ENCODE measurements at places on chromosomes 1 and 21.
A peak's percentile ranks its signal among the peaks of the same experiment; 100 is the strongest.

DNA sequence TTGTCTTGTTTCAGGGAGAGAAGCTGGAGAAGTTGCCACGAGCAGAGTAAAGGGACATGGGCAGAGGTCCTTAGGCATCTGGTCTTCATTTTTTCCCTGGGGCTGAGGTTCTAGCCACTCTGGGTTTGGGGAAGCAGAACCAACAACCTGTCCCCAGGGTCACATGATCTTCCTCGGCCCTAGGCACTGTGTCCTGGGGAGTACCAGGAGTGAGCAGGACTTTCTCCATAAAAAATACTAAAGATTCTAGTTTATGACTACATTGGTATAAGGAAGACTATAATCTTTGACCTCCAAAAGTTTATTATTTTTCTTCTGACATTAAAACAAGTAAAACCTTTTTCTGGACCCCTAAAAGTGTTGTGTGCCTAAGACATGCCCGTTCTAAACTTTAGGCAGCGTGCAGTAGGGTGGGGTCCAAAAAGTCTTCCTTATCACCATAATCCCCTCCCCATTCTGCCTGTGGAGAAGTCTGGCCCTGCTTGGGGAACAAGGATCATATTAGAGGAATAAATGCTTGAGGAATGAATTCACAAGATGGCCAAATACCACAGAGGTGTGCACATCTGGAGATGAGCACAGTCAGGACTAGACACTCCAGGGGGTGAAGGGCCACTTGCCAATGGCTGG lies 19.3 kb upstream of the IGSF3 start:
- DNase-seq: no peak

- DNase-seq: no peak
These were observed 80.5 kb upstream of the CNIH3 start for GRCh38 chr1:224535641-224536040.

DNA sequence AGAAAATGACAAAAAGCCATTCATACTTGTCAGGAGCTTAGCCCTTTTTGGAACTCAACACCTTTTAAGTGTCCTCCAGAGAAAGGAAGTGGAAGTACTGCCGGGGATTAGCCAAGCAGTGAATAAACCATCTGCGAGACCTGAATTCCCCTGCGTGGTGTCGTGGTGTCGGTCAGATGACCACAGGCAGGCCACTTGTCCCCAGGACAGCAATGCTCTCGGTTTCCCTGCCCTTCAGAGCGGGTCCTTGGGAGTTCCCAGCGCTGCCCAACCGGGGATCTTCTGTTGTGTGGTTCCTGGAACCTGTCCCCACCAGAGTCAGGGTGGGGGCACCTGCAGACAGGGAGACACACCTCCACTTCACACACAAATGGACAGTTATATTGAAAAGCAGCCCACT lies 9.2 kb downstream of the GPR157 start:
- no peak for DNase-seq

GRCh38 chr1:108503062-108503733 lies 53.1 kb downstream of the NBPF6 start:
- DNase-seq: no peak

- DNase-seq: no peak
These were observed 180.1 kb upstream of the PTBP2 start for GRCh38 chr1:96541491-96541890.

- DNase-seq: no peak
These were observed 517.4 kb downstream of the KIF26B start for GRCh38 chr1:245671966-245672767.

GRCh38 chr1:47527653-47528272 lies 89.9 kb downstream of the FOXD2 start:
- DNase-seq: no peak

- no peak for DNase-seq
These were observed 34.9 kb upstream of the BTG2 start for GRCh38 chr1:203270448-203270847.

DNA sequence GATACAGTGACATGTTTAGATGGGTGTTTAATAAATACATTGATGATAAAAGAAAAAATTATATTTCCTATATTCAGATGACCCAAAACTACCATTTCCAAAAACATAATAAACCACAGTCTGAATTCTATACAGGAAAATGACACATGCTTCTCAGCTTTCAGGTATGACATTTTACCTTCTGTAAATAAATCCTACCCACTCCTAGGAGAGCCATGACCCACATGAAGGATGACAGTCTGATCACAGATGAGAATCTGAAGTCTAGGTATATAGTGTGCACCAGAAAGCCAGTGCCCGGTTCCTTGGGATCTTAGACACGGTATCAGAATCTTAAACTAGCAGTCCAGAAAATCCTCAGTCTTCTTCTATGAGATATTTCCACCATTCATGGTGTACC lies 3.7 kb upstream of the GJA9 start:
- DNase-seq: no peak

- no peak for DNase-seq
These were observed 145.4 kb downstream of the GALNT2 start for GRCh38 chr1:230212405-230212936.

- peak; percentile 26 for DNase-seq
These were observed 201.1 kb downstream of the MATN1 start for GRCh38 chr1:30522031-30523004.

- no peak for DNase-seq
These were observed 479 bp downstream of the RGS16 start for GRCh38 chr1:182603646-182604174.

DNA sequence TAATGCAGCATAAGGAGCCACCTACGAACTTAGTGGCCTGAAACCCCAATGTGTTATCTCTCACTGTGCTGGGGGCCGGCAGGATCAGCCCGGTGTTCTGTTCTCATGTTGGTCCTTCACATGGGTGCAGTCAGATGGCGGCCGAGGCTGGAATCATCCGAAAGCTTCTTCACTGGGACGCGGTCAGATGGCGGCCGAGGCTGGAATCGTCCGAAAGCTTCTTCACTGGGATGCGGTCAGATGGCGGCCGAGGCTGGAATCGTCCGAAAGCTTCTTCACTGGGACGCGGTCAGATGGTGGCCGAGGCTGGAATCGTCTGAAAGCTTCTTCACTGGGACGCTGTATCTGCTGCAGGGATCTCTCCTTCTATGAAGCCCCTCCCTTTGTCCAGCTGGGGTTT lies 12.6 kb upstream of the PCBP3 start:
- no peak for DNase-seq

DNA sequence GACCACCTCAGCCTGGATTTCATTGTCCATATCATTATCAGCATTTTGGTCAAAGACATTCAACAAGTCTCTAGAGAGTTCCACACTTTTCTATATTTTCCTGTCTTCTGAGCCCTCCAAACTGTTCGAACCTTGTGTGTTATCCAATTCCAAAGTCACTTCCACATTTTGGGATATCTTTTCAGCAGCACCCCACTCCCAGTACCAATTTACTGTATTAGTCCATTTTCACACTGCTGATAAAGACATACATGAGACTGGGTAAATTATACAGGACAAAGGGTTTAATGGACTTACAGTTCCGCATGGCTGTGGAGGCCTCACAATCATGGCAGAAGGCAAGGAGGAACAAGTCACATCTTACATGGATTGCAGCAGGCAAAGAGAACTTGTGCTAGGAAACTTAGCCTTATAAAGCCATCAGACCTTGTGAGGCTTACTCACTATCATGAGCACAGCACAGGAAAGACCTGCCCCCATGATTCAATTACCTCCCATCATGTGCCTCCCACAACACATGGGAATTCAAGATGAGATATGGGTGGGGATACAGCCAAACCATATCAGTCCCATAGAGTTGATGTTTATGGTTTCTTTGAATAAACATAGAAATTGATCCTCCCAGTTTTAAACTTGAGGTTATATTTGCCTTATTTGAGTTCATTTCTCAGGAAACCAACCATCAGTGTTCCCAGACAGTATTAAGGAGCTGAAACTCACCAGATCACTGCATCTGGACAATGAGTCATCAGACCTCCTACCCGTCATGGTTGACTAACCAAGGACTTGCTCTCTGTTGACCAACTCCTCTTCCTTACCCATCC lies 322.7 kb upstream of the DUSP10 start:
- no peak for DNase-seq

GRCh38 chr1:65065524-65066418 lies 82.2 kb upstream of the AK4 start:
- DNase-seq: no peak

GRCh38 chr1:94024104-94024792 lies 96.7 kb downstream of the ABCA4 start:
- no peak for DNase-seq

DNA sequence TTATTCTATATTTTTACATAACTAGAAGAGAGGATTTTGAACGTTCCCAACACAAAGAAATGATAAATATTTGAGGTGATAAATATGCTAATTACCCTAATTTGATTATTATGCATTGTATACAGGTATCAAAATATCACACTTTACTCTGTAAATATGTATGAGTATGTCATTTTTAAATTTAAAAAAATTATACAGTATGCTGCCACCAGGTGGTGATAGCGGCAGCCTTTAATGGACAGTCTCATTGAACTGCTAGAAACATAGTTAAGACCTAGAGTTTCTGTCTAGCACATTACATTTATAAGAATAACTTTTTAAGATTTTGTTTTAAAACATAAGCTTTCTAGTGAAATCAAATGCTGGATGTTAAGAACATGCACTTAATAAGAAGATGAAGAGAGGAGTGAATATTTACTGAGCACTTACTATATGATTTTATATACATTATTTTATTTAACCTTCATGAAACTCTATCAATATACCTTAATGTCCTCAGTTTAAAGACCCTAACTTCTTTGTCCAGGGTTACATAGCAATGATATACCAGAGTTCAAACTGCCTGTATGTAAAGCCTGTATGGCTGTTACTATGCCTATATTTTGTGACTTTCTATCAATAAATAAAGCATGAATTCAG lies 207.1 kb downstream of the NUF2 start:
- no peak for DNase-seq

GRCh38 chr1:36251794-36252481 lies 27.7 kb downstream of the THRAP3 start:
- no peak for DNase-seq

- no peak for DNase-seq
These were observed 28.6 kb downstream of the LRIG2 start for GRCh38 chr1:113101588-113101987.

GRCh38 chr1:92980732-92981647 lies 19.7 kb upstream of the DIPK1A start:
- no peak for DNase-seq

DNA sequence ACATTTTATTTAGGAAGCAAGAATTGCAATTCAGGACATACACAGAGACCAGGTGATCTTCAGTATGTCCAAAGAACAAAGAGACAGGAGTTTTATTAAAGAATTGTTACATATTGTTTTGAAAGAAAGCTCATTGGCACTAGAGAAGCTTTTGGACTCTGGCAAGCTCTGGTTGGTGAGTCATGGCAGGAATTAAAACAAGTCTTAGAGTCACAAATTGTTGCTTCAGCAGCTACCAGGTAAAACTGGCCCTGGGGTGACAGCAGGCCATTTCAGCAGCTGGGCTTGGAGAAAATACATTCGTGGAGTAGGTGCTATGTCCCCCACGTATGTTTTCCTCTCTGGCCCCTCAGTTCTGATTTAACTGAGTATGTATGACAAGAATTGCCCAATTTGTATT lies 58.8 kb downstream of the MAP3K21 start:
- DNase-seq: no peak

DNA sequence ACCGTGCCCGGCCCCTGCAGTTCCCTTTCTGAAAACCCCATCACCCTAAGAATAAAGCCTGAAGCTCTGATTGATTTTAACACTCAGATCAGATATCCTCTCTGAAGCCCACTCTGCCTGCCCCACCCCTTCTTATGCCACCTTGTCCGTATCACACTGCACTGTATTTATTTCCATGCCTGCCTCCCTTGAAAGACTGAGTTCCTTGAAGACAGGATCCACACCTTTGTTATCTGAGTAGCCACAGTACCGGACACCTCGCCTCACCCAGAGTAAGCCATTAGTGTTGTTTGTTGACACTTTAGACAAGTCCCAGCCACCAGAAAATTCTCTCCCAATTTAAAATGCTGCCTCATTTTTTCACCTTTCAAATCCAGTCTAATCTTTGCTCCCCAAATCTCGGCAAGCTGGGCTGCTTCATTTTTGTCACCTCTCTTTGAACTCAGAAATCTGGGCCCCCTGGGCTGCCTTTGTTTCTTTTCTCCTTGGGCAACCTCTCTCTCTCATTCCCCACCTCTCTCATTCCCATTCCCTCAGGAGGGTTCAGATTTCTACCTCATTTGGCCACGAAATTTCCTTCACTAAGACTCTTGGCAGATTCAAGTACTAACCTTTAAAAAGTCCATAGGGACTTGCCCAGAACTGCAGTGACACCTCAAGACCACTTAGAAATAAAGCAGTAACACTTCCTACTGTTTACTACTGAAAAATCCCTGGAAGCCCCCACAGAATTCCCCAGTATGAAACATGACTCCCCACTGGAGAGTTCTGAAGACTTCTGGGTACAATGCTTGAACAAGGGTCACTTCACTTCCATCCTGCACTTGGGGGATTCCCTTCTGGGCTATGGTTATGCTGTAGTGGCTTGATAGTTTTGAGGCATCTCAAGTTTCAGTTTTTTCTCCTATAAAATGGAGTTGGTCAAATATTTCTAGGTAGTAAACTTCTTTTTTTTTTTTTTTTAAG lies 8.7 kb upstream of the PPP1R15B start:
- DNase-seq: peak; percentile 28

DNA sequence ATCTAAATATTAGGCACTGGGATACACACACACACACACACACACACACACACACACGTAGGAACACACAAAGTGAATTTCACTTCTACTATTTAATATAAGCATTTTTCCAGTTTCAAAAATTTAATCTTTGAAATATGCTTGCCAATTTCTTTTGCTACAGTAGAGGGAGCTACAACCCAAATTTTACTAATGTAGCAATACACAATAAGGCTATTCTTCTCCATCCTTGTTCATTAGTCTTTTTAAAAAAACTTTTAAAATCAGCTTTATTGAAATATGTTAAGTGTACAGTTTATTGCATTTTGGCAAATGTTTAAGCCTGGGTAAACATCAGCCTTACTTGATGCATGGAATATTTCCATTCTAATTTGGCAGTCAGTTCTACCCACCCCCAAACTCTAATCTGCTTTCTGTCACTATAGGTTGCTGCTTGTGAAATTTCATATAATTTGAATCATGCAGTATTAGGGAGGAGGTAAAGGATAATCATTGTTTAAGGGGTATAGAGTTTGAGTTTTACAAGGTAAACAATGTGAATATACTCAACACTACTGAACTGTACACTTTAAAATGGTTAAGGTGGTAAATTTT lies 93.0 kb upstream of the TENT5C start:
- no peak for DNase-seq

GRCh38 chr1:66331658-66332547 lies 202.1 kb upstream of the SGIP1 start:
- DNase-seq: peak; percentile 75

- DNase-seq: no peak
These were observed 123.4 kb upstream of the CSF3R start for GRCh38 chr1:36605942-36606640.

All from activated CD8-positive, alpha-beta memory T cell treated with anti-CD3 and anti-CD28 coated beads, Interleukin-2, amount 50 U/mL, for 48 hours (primary cell).